ENCODE measurements at places on chromosomes 3 and 15.
A peak's percentile ranks its signal among the peaks of the same experiment; 100 is the strongest.

DNA sequence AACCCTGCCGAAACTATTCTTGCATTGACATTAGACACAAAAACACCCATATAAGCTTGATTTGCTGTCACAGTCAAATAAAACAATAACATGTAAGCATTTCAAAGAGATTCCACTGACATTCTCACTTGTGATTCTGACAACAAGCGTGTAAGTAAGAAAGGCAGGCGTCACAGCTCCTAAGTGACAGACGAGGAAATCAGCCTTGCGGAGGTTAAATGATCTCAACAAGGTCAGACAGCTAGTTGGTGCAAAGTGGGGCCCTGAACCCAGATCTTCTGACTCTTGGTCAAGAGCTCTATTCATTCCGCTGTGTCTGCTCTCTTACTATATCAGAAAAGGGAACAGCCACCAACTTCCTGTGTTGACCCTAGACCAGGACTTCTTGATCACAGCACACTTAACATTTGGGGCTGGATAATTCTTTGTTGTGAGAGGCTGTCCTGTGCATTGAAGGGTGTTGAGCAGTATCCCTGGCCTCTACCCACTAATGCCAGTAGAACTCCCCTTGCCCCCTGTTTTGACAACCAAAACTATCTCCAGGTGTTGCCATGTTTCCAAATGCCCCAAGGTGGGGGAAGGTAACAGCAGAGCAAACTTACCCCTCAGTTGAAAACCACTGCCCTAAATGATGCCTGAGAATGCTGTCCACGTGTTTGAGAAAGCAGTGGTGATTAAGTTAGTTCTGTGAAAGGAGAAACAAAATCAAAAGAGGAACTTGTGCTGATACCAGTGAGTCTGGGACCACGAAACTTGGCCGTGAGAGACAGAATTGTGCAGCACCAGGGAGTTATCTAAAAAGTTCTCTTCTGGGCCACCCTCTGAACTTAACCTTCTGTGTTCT, 86.1 kb downstream of the LIPC start:
- no peak for DNase-seq

- no peak for DNase-seq
Observed at GRCh38 chr3:40657623-40658022, 132.9 kb downstream of the ZNF621 start.

DNA sequence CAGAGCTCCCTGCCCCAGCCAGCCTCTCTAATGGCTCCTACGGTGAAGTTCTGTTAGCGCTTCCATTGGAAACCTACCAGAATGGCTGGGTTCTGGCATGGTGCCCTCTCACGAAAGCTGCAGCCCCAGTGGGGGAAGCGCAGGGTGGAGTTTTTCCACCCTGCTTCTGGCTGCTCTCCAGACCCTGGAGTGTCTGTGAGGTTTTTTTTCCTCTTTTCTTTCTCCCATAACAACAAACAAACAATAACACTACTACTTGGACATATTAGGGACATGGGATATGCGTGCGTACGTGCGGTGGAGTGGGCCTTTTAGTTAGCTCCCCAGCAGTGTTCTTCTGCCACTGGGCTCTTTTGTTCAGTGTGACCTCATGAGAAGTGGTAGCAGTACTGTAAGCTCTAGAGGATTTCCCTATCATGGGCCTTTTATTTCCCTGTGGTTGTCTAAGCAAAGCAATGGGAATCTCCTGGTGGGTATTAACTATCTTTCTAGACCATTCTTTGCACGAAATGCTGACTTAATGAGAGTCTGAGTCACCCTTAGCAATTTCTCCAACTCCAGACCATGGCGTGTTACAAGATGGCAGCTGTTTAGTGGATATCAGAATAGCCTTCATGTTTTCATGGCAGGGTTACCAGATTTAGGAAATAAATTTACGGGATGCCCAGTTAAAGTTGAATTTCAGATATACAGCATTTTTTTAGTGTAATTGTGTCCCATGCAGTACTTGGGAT, 161.9 kb downstream of the FNDC3B start:
- DNase-seq: peak; percentile 87

GRCh38 chr3:156161172-156161571, 40.8 kb downstream of the KCNAB1 start:
- DNase-seq: no peak

DNA sequence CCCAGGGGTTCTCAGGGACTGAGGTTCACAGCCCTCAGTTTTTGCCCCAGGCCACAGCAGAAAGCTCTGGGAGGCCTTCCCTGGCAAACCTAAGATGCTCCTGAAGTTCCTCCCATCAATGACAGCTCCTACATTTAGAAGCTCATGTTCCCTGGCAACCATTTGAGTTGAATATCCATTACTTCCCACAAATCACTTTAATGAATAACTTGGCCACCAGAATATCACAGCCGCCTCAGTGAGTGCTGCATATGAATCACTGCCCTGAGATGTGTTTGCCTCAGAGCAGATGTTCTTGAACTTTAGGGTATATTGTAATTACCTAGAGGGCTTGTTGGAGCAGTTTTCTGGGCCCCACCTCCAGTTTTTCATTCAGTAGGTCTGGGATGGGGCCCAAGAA, 27.4 kb downstream of the SLCO2A1 start:
- DNase-seq: no peak

DNA sequence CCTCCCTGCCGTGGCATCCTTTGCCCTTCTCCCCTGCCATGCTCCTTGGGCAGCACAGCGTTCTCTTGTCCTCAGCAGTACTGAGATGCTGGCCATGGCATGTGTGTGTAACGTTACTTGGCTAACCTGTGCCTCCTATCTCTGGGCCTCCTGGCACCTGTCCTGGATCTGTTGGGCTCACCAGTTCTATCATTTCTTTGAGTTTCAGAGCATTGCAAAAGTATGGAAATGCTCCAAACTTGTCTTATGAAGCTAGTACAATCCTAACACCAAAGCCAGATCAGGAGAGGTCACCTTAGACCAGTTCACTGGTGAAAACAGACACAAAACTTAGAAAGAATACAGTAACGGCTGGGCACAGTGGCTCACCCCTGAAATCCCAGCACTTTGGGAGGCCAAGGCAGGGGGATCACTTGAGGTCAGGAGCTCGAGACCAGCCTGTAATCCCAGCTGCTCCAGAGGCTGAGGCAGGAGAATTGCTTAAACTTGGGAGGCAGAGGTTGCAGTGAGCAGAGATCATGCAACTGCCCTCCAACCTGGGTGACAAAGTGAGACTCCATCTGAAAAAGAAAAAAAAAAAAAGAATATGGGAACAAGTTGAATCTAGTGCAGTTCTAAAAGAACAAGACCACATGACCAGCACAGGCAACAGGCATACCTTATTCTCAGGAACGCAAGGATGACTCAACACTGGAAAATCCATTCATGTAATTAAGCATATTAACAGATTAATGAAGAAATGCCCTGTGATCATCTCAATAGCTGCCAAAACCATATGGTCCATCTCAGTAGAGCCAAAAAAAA, 62.4 kb upstream of the TRPM1 start:
- no peak for DNase-seq

- peak; percentile 48 for DNase-seq
Observed at GRCh38 chr15:96087180-96087884, 243.2 kb upstream of the NR2F2 start.

DNA sequence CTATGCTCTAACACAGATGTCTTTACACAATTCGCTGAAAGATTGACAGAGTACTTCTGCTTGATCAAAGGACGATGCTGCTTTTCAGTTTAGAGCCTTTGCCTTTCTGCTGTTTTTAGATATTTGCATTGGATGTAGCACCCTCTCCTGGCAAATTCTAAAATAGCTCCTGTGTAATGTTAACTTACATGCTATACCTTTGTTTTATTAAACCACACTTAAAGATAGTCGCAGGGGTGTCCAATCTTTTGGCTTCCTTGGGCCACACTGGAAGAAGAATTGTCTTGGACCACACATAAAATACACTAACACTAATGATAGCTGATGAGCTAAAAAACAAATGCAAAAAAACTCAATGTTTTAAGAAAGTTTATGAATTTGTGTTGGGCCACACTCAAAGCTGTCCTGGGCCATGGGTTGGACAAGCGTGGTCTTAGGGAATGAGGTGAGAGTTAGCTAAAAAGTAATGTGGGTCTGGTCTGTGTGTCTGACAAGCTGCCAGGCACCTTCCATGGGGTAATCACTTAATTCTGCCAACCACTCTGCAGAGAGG, 62.9 kb downstream of the ATG7 start:
- no peak for DNase-seq

- peak; percentile 6 for DNase-seq
Observed at GRCh38 chr3:126126811-126127431, 43.0 kb upstream of the SLC41A3 start.

DNA sequence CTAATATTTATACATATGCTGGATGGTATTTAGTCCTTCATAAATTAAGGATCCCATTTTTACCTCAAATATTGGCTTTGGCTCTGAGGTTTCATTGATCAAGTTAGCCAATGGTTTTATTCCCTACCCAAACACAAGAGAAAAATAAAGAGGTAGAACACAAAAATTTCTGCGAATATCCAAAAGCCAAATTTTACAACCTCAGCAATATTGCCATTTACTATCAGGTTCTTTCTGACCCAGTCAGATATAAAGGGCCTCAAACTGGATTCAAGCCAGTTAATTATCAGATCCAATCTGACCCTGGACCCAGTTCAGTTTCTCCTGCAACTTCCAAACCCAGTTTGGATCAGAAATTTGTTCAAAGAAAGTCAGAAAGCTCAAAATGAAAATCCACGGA, 998.1 kb downstream of the SI start:
- no peak for DNase-seq

DNA sequence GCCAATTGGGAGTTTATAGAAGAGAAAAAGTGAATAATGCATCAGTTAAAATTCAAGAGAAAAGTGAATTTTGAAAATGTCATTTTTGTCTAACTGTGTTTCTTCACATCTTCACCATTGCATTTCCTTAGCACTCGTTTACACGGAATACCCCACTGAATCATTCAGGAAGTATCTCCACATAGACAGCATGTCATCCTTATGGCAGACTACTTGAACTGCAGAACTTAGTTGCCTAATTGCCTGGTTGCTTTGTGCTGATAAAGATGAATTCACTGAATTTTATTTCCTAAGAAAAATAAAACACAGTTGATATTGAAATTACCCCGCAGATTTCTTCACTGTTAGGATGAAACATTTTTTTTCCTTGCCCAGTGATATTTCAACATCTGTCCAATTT, 627.1 kb downstream of the ROBO1 start:
- DNase-seq: no peak

DNA sequence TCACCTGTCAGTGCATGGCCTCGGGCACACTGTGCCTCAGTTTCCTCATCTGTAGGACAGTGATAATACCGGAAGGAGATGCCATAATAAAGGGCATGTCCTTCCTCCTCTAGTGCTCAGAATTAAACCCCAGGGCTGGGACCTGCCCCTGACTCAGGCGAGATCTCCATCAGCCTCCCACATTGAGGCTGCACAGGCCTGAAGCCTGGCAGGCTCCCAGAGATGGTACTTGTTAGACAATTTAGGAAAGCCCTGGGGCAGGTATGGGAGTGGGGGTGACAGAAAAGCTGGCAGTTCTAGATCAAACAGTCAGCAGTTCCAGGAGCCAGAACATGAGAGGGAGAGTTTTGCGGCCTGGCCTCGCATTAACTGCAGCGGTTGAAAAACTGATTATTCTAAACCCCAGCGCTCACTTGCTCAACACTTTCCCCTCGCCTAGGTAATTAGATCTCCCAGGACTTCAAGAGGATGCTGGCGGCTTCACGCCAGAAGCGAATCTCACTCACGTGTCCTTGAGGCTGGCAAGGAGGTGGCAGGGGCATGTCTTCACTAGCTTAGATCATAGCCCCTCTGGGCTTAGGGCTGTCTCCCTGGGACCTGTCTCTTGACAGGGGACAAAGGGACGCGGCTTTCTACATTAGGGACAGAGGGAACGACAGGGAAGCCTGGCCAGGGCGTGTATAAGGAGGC, 73.1 kb downstream of the ATP2B2 start:
- no peak for DNase-seq

- no peak for DNase-seq
Observed at GRCh38 chr15:70505411-70505919, 257.9 kb downstream of the UACA start.

GRCh38 chr3:63986146-63986545, 37.1 kb downstream of the PSMD6 start:
- no peak for DNase-seq

- DNase-seq: peak; percentile 84
Observed at GRCh38 chr3:48504051-48504946, at the start of gene SHISA5. TSS of gene SHISA5 (minus strand) at chr3:48504174. CDS start at chr3:48504094, 80 bp downstream.

- no peak for DNase-seq
Observed at GRCh38 chr3:145849115-145849514, 311.9 kb downstream of the PLOD2 start.

DNA sequence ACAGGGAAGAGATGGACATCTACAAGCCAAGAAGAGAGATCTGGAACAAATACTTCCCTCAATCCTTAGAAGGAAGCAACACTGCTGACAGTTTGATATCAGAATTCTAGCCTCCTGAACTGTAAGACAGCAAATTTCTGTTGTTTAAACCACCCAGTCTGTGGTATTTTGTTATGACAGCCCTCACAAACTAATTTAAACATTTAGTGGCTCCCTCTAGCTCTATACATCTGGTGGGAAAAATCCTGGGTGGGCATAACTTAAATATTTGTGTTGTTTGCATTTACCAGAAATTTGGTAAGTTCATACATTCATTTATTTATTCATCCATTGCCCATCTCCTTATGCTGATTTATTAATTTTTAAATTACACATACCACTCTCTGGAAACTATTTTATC, 62.5 kb upstream of the GSK3B start:
- no peak for DNase-seq

DNA sequence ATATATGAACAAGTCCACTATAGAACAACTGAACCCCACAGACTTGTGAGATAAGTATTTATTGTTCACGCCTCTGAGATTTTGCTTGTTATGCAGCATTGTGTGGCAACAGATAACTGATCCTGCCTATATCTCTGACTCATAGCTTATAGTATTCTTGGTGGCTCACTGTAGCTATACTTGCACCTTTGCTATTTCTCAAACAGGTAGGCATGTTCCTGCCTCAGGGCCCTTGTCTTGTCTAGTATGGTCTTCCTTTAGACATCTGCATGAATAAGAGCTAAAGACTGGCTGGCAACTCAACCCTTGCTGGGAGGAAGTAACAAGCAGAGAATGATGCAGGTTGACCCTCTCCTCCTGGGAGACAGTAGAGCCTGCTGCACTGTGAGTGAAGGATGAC, 256.1 kb downstream of the CHST2 start:
- DNase-seq: no peak

- DNase-seq: no peak
Observed at GRCh38 chr15:58361273-58361759, 70.5 kb upstream of the LIPC start.

- DNase-seq: no peak
Observed at GRCh38 chr3:143576568-143577270, 271.5 kb downstream of the SLC9A9 start.

GRCh38 chr3:71056327-71056726, 527.2 kb downstream of the FOXP1 start:
- DNase-seq: no peak

- DNase-seq: no peak
Observed at GRCh38 chr3:55687526-55687925, 200.4 kb upstream of the WNT5A start.

DNA sequence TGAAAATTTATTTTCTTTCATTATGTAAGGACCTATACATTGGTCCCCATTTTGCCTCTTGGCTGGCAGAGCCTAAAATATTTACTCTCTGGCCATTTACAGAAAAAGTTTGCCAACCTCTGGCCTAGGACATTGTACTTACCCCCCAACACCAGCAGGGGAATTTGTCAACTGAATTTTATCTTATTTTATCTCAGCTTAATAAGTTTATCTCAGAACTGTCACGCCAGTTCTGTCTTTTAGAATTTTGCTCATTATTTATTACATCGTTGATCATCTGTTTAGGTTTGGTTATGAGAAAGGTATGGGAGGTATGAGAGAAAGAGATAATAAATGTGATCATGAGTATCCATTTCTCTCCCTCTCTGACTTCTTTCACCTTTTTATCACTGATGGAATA, 38.3 kb downstream of the CHD2 start:
- no peak for DNase-seq
